ENCODE measurements at places on chromosomes 16 and 17.

DNA sequence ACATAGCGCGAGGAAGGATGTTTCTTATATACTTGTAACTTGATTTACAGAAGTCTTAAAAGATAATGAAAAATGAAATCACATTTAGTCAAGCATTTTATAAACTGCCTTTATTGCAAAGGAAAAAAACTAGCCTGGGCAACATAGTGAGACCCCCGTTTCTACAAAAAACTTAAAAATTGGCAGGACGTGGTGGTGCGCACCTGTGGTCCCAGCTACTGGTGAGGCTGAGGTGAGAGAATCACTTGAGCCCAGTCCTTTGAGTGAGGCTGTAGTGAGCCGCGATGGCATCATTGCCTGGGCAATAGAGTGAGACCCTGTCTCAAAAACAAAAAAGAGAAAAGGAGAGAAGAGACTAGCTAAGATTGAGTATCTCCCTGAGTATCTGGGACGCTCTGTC, 145.2 kb upstream of the CIBAR2 start:
- DNase-seq = no peak

GRCh38 chr16:68319185-68319908, 8.5 kb downstream of the PRMT7 start:
- no peak for DNase-seq

DNA sequence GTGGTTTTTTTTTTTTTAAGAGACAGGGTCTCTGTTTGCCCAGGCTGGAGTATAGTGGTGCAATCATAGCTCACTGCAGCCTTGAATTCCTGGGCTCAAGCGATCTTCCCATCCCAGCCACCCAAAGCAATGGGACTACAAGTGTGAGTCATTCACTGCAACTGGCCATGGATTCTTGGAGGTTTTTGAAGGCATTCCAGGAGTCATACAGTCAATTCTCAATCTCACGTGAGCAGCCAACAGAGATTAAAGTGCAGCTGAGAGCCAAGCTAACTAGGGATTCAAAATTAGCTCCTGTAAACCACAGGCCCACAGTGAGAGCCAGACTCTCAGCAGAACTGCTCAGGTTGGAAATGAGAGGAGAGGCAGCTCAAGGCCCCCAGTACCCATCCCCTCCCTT, 30.2 kb downstream of the XPO6 start:
- DNase-seq = no peak

DNA sequence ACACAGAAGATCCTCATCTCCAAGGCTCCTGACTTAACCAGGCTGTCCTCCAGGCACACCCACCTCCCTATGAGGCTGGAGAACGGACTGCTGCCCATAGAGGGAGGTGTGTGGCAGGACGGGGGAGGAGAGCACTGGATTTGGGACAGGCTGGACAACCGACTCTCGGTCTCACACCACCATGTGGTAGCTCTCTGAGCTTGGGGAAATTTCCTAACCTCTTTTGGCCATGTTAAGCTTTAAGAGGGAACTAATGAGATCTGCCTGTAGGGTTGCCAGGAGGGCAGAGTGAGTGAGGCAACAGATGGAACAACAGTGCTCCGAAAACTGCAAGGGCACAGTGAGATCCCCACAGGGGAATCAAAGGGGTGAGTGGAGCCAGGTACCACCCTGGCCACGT, 32.7 kb downstream of the RHBDL3 start:
- no peak for DNase-seq

All from GM12864 (cell line).